ENCODE measurements at places on chromosomes 16 and 17. TPM values are rescaled to one million over a fixed set of nuclear protein-coding genes. Genes with fewer than 3 reads are reported as not detected.

DNA sequence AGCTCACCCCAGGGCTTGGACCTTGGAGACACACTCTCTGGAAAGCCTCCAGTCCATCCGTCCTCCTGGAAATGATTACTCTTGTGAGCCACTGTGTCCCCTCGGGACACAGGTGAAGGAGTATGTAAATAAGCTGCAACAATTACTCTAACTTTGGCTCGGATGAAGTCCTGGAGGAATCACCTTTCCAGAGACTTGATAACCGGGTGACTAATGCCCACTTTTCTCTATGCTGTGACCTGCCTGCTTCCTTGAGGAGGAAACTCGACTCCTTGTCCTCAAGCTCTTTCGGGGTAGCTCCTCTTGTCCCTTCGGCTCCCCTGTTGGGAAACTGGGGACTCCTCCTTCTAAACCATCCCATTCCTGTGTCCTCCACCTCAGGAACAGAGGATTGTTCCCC lies at the start of gene OR1A1:
OR1A1 (plus strand) TSS at position 301 of the 400 bp plus-strand sequence. CDS start 7,954 bp downstream, outside the sequence.
- DNase-seq, result no peak

DNA sequence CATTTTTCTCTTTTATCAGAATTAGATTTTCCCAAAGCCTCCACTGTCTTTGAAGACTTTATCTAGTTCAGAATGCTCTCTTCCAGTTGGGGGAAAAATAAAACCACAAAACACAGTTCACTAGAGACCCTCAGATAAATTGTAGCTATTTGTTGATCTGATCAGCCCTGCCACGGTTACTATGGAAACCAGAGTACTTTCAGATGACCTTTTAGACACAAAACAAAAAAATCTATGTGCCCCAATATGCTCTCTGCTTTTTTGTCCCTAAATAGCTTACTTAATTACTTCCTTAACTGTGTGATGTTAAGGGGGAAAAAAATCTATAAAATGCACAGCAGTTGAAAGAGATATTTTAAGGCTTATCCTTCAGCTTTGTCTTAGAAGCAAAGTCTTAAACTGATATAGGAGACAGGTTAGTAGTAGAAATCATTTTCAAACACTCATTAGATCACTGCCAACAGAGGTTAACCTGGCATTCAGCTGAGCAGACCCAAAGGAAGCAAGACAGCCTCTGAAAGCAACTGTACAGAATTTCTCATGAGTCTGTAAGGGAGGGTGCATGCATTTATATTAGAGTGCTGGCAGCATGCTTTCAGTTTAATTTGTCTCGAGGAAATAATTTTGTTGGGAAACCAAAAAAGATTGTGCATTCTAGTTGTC lies 129.9 kb upstream of the CACNG5 start:
- no peak for DNase-seq

DNA sequence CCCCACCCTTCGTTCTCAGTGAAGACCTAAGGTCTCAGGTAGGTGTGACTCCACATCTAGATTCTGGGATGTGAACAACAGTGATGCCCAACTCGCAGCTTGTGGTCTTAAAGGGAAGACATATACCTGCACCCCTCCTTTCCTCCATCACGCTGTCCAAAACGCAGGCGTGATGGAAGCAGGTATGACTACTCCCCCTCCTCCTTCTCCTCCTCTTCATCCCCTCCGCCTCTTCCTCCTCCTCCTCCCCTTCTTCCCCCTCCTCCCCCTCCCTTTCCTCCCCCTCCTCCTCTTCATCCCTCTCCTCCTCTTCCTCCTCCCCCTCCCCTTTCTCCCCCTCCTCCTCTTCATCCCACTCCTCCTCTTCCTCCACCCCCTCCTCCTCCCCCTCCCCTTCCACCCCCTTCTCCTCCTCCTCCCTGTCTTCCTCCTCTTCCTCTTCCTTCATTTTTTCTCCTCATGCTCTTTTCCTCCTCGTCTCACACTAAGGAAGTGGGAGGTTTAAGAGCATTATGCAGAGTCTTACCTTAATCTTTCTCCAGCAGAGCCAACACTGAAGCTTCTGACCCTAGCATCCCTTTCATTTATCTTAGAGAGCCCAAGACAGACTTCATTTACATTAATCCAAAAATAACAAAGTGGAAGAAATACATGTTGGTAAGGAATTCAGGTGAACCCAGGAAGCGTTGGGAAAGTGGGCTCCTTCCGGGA lies 352.5 kb downstream of the FOXL1 start:
- no peak for DNase-seq

GRCh38 chr17:17982801-17983200 lies 10.1 kb downstream of the DRC3 start:
- no peak for DNase-seq

GRCh38 chr17:63445571-63445953 lies 544 bp downstream of the CYB561 start:
- DNase-seq, result peak; percentile 74

CRYM gene
- total RNA-seq, result not detected

ZDHHC1 gene
- 6.4 TPM for total RNA-seq

CHST4 gene
- total RNA-seq, result not detected
